Left renal pelvis (tissue), 4 donors: ENCODE measurements at places on chromosomes 6 and 20. TPM values are rescaled to one million over a fixed set of nuclear protein-coding genes. Genes with fewer than 3 reads are reported as not detected.
A peak's percentile ranks its signal among the peaks of the same experiment; 100 is the strongest.

Gene IL17F
- 0.63 TPM for polyA plus RNA-seq

- peak; percentile 71 for DNase-seq
Observed at GRCh38 chr6:15036690-15037245, 209.1 kb upstream of the JARID2 start.

Gene SLC44A4
- 33.1 TPM for polyA plus RNA-seq

Gene HAO1
- not detected for polyA plus RNA-seq

Gene C6orf118
- polyA plus RNA-seq = 3.8 TPM

Gene CYP39A1
- polyA plus RNA-seq = 13.6 TPM

Gene PTGIS
- 30.9 TPM for polyA plus RNA-seq
